Activated T-helper 9 cell treated with anti-CD3 and anti-CD28 coated beads, Interleukin-2, amount 50 U/mL, for 16 hours (primary cell): ENCODE measurements at places on chromosomes 1 and 21.

DNA sequence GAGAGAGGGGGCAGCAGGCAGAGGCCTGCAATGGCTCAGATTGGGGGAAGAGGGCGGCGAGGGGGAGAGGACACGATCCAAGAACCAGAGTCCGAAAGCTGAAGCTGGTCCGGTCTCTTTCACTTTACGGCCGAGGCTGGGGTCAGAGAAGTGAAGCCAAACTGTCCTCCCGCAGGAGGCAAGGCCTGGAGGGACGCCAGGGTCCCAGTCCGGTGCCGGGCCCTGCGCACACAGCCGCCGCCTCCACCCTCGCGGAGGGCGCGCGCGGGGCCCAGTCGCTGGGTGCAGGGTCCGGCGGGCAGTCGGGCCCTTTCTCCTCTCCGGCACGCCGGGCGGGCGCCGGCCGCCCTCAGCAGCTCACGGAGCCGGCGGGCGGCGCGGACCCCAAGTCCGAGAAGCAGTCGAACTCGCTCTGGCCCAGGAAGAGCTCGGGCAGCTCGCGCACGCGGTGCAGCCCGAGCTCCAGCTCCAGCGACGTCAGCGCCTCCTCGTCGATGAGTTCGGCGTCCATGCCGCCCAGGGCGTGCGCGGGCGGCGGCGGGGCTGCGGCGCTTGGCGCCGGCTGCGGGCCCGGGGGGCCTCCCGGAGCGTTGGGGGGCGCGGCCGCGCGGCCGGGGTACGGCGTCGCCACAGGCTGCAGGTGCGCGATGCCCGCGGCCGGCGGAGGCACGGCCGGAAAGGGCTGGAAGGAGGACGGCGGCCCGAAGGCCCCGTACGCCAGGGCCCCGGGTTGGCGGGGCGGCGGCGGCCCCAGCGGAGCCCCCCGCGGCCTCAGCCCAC lies 749 bp downstream of the CITED4 start:
- DNase-seq, result peak; percentile 10

GRCh38 chr1:9553736-9554144 lies 14.5 kb downstream of the SLC25A33 start:
- DNase-seq, result no peak

- no peak for DNase-seq
These were observed 44.6 kb downstream of the UBR4 start for GRCh38 chr1:19165501-19165900.

GRCh38 chr1:83691953-83692500 lies 306.9 kb downstream of the TTLL7 start:
- no peak for DNase-seq

GRCh38 chr1:43327549-43328292 lies 9.9 kb upstream of the MPL start:
- no peak for DNase-seq

DNA sequence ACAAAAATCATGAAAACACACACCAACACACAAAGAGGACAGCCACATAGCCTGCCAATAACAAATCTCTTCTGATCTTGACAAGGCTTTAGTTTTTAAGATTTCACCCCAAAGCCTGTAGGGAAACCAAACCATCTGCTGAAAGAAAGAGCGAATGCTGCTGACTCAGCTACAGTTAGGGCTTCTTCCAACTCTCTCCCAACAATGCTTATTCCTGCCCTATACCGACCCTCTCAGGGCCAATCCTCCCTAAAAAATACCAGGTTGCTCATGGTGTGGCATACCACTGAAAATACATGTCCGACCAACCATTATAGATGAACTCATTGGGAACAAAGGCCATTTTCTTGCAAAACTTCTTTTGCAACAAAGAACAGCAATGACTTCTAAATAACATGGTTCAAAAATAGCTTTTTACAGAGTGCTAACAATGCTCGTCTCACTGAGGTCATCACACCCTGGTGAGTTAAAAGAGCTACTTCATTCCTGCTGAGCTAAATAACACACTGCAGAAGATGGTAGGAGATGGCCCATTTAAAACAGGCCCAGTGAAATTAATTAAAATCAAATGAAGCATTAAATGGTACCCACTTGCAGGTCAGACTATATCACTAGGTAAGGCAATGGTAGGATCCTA lies 86.1 kb downstream of the KIAA0319L start:
- DNase-seq, result no peak

DNA sequence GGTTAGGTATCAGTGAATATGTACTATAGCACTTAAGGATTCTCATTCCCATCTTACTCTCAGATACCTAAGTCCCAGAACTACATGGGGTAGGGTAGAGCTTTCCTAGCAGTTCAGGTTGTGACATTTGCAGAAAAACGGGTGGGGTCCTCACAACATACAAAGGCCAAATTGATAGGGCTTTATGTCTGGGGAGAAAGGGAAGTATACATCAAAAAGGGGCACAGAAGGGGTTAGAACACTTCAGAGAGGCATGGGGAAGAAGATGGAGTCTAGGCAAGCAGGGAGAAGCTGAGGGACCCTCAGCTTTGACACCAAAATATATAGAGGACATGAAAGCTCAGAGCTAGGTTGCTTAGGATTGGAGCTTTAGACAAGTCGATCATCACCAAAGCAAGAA lies 3.6 kb downstream of the UROD start:
- no peak for DNase-seq

- DNase-seq, result no peak
These were observed 14.1 kb downstream of the REG4 start for GRCh38 chr1:119797162-119797561.

- no peak for DNase-seq
These were observed 60.6 kb downstream of the MYOM3 start for GRCh38 chr1:24051206-24051945.

- no peak for DNase-seq
These were observed 3.1 kb downstream of the OLIG2 start for GRCh38 chr21:33028773-33029384.

- DNase-seq, result no peak
These were observed 42.4 kb upstream of the GRHL3 start for GRCh38 chr1:24276791-24277190.

- no peak for DNase-seq
These were observed 599.0 kb downstream of the AGBL4 start for GRCh38 chr1:49424782-49425181.

GRCh38 chr1:31397360-31398095 lies 15.5 kb upstream of the SERINC2 start:
- no peak for DNase-seq

DNA sequence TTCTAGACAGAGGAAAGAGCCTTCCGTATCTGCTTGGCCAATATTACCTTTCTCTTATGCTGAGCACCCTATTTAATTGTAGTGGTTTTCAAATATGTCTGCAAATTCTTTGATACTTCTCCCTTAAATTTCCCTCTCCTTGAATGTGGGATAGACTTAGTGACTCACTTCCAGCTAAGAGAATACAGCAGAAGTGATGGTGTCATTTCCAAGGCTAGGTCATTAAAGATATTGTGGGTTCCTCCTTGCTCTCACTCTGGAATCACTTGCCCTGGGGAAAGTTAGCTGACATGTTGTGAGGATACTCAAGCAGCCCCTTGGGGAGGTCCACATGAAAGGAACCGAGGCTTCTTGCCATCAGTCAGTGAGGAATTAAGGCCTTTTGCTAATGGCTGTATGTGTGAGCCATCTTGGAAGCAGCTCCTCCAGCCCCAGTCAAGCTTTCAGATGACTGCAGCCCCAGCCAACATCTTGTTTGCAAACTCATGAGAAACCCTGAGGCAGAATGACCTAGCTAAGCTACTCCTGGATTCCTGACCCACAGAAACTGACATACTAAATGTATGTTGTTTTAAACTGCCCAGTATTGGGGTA lies 8.1 kb upstream of the CITED4 start:
- no peak for DNase-seq
